Activated CD4-positive, alpha-beta T cell treated with anti-CD3 and anti-CD28 coated beads for 4 hours (primary cell): ENCODE measurements at places on chromosomes 5 and 9.

DNA sequence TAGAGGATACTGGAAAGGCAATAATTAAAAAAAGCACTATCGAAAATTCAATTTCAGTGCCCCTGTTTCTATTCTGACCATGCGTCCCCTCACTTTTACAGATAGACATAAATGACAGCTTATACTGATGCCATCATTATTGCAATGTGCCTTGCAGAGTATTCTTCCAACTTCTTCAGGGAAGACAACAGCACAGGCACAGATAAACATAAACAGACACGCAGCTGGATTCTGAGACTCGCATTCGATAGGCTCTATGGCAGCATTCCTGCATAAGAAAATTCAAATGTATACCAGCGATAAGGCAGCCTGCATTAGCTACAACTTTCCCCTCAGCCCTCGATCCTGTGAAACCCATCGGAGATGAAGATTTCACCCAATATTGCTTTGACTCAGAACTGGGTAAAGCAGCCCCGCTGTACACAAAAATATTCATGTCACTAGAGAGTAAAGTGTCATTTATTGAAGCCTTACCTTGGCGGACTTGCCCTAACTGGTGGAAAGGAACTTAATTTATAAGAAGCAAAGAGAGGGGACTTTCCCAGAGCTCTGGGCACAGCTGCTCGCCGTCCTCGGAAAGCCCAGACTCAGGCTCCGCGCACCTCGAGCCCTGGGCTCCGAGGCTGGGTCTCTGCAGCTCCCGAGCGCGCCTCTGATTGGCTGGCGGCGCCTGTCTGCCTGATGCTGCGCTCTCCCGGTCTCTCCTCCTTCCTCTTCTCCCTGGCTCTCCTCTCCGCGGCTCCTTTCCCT, at the start of gene CDH18:
TSS of gene CDH18 (minus strand) at position 589 of the 750 bp plus-strand sequence. CDS start 149,214 bp downstream, outside the sequence.
- no peak for DNase-seq

- no peak for DNase-seq
Measured at GRCh38 chr9:75140261-75140660, 51.9 kb downstream of the OSTF1 start.

DNA sequence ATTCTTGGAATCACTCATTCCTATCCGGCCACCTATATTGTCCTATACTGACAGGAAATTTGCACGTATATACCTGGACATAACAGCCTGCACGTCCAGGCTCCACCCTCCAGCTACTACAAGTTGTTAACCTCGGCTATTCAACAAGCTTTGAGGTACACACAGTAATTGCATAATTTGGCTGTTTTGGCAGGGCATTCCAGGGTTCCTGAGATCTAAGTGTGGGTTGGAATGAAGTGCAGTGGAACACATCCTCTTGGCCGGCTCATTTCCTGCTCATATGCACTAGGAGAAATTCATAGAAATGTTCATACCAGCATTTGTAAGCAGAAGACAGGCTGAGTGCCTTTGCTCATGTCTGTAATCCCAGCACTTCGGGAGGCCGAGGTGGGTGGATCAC, 222.3 kb downstream of the FBXL7 start:
- DNase-seq: no peak

GRCh38 chr5:149719666-149720065, 10.4 kb upstream of the PPARGC1B start:
- DNase-seq: no peak

- DNase-seq: no peak
Measured at GRCh38 chr5:165232509-165233028, 1727.2 kb downstream of the MAT2B start.

DNA sequence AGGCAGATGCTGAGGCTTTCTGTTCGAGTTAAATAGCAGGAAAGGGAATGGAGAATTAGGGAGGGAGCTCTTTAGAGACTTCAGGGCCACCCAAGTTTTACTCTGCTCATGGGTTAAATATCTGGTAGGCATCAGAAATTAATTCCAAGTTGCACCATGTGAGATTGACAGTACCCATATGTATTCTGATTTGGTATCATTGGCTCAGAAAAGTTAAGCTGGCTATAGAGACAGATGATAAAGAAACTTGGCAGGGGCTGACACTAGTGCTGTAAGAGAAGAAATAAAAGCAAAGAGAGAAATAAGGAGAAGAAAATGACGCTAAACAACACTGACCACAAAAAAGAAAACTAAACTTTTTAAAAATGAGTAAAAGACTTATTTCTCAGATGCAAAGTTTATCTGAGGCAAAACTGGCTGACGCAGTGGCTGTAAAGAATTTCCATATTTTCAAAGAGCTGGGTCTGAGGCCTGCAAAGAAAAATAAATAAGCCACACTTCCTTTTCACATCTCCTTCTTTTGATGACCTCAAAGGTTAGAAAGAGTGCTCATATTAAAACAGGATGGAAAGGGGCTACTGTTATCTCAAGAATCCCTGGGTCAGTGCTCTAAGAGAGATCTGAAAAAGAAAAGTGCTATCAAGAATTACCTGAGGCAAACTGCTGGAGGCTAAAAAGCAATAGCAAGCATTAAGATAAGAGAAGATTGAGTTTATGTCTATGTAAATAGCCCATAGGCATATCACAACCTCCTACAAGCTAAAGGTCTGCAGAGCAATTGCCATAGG, 399.0 kb upstream of the MEF2C start:
- DNase-seq: no peak

GRCh38 chr5:169778622-169779596, 141.8 kb downstream of the DOCK2 start:
- DNase-seq: no peak

GRCh38 chr5:81762401-81762800, 11.5 kb upstream of the SSBP2 start:
- DNase-seq: no peak

- DNase-seq: no peak
Measured at GRCh38 chr5:34675857-34676256, 19.7 kb downstream of the RAI14 start.

DNA sequence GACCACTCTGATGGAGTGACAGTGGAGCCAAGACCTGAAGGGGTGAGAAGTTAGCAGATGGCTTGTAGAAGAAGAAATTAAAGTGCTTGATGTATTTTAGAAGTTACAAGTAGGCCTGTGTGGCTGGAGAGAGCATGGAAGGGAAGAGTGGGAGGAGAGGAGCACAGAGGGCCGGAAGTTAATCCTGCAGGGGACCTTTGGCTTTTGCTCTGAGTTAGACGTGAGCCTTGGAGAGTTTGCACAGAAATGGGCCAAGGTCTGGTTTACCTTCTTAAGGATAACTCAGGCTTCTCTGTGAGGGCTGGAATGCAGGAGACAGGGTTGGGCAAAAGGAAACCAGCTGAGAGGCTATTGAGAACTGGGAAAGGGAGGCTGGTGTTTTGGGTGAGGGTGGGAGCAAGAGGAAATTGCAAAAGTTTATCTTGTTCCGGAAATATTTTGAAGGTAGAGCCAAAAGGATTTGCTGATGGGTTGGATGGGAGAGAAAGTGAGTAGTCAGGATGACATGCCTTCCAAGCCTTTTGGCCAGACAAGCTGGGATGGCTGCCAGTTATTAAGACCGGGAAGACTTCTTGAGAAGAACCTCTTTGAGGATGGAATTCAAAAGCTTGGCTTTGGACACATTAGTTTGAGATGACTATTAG, 17.5 kb upstream of the F2RL1 start:
- no peak for DNase-seq

DNA sequence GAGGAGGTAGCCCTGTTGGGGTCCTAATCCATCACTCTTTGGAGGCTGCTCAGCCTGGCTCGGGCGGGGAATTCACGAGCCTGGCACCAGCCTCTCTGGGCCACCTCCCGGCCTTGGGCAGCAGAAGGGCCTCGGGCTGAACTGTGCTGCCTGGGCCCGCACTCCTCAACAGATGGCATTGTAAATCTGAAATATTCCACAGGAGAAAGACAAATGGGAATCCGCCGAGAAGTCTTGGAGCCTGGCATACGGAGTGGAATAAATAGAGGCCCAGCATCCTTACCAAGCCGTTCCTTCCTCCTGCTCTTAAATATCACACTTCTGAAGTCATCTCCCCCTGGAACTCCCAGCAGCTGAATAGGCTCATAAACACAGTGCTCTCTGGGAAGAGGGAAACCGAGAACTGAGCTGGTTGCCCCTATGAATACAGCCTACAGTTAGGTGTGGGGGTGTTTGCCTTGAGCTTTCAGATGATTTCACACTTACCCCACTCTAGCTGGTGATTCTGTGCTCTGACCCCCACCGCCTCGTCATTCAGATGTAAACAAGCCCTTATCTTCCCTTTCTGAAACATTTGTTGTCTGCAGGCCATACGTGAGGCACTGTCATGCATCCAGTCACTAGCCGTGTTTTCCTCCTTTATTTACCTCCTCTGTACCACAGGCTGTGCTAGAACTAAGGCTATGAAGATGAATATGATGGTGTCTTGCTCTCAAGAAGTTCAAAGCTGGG, 455.0 kb upstream of the CLINT1 start:
- no peak for DNase-seq

DNA sequence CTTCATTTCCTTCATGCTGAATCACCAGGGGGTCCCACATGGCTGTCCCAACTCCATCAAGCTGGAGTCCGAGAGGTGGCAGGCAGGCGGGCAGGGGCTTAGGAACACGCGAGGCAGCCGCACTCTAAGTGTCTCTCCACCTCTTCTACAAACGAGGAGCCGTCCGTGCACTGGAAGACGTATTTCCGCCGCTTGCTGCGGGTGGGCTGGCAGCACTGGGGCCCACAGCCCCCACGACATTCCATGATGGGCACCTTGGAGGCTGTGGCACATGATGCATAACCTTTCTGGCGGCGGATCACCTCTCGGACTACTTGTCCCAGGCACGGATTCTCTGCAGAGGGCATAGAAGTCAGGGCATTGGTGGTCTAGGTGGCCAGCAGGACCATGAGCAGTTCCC, 87.2 kb upstream of the PANK3 start:
- DNase-seq: no peak

GRCh38 chr9:134630393-134630790, 11.2 kb upstream of the COL5A1 start:
- DNase-seq: no peak

DNA sequence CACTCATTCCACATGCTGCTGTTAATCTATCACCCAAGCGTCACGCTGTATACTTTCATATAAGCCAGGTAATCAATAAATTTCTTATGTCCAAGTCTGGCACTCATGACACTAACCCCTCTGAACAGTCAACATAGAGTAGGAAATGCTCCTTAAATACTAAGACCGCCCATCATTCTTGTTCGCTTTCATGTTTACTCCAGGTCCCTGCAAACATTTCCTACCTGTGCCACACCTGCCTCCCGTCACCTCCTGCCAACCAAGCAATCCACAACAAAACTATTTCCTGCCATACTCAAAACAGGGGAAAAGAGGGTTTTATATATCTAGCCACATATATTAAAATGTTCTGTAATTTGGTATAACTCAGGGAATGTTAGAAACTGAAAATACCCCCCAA, 39.0 kb downstream of the ZFR start:
- no peak for DNase-seq

- no peak for DNase-seq
Measured at GRCh38 chr9:136860529-136860928, 5.6 kb downstream of the EDF1 start.

GRCh38 chr9:89483592-89484474, 14.1 kb downstream of the SEMA4D start:
- DNase-seq: peak; percentile 67

DNA sequence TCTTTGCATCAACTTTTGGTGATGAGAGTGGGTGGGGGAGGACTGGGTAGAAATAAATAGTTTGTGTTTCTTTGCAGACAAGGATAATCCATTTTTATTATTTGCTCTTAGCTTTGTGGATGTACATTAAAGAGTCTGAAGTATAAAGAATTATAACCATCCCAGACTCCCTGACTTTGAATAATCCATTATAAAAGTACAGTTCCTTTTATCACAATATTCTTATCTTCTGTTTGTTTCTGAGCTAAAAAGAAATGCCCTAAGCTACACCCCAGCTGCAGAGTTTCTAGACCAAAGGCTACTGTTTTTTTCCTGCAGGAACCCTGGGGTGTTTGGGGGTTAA, 77.9 kb downstream of the NDFIP1 start:
- DNase-seq: no peak

DNA sequence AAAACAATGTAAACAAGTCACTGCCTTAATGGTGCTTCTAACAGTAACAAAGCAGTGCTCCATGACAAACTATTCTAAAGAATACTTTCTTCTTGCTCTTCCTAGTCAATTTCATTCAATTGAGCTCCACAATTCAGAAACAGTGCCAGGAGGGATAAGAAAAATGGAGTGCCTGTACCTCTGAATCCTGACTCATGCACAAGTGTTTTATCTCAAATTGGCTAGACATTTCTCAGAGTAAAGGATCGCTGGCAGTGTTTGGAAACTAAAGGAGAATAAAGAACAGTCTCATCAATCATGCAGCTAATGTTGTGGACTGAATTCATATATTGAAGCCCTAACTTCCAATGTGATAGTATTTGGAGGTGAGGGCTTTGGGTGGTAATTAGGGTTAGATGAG, 27.6 kb downstream of the SLC25A51 start:
- no peak for DNase-seq
